ENCODE measurements at places on chromosomes 3 and 15.

GRCh38 chr3:105353485-105354161, 13.1 kb upstream of the ALCAM start:
- no peak for DNase-seq

DNA sequence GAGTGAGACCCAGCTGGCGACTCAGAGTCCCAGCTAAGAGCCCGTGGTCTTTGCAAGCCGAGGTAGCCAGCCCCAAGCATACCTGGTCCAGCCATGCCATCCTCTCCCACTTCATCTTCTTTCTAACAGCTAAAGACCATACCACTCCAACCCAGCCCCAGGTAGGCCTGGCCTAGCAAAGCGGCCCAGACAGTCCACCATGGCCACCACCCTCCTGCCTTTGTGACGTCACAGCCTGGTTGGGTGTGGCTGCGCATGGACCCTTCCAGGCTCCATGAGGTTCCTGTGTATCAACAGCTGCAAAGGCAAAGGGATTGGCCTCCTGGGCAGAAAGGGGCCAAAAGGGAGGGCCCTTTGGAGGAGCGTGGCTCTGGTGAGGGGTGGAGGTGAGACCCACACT, 4.1 kb downstream of the NTRK3 start:
- no peak for DNase-seq

- DNase-seq: no peak
Measured at GRCh38 chr15:91348752-91349500, 248.9 kb downstream of the SV2B start.

GRCh38 chr3:47909607-47910006, 106.6 kb downstream of the MAP4 start:
- DNase-seq: no peak

DNA sequence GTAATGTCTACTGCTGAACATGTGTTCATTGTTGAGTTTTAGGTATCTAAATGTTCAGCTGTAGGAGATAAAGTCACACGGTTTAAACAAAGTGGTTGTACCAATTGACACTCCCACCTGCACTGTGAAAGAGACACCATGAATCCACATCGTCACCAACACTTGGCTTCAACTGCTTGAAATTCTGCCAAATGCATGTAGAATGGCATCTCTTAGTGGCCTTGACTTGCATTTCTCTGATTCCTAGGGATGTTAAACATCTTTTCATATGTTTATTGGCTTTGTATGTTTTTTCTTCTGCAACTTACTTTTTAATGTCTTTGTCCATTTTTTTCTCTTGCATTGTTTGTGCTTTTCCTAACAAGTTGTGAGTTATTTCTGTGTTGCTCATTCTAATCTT, 43.4 kb downstream of the RPLP1 start:
- DNase-seq: no peak

Data from germinal center (tissue), 1 donor.